ENCODE measurements at places on chromosomes 4 and X.

- no peak for DNase-seq
Measured at GRCh38 chr4:147546349-147546748, 65.5 kb downstream of the EDNRA start.

DNA sequence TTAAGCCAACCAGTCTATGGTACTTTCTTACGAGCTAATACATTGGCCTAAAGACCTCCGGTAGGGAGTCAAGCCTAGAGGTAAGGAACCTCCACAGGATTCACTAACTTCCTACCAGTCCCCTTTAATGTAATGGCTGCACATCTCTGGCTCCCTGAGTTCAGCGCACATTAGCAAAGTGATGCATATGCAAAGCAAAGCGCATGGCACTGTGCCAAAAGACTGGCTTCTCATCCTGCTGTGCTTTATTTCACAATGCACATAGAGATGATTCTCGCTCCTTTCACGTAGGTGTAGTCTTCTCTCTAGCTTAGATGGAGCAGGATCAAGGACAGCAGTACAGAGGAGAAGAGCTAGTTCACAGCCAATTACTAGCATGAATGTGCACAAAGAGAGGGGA, 14.6 kb upstream of the CLTRN start:
- no peak for DNase-seq

- no peak for DNase-seq
Measured at GRCh38 chr4:94307231-94307871, 35.3 kb downstream of the HPGDS start.

DNA sequence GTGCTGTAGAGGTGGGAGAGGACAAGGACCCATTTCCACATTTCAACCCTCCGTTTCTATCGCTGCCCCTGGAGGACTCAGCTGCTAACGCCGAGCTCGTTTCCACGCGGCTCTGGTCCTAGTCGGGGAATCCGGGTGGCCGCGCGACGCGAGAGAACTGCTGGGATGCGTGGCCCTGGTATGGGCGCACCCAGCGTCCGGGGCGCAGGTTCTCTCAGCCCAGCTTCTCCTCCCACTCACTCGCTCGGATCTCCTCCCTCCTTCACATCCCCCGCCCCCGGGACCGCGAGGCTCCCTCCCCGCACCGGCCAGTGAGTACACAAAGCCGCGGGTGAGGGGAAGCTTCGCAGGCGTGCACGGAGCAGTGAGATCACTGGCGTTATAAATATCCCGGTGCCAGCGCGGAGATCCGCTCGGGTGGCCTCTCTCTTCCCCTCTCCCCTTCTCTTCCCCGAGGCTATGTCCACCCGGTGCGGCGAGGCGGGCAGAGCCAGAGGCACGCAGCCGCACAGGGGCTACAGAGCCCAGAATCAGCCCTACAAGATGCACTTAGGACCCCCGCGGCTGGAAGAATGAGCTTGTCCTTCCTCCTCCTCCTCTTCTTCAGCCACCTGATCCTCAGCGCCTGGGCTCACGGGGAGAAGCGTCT, at the start of gene FGF5:
FGF5 (plus strand) TSS at position 412 of the 649 bp plus-strand sequence; CDS start at position 573, 161 bp downstream.
- DNase-seq, result peak; percentile 62

- no peak for DNase-seq
Measured at GRCh38 chr4:67083496-67083895, 461.8 kb downstream of the CENPC start.

GRCh38 chrX:24928114-24928513, 87.7 kb downstream of the ARX start:
- no peak for DNase-seq

DNA sequence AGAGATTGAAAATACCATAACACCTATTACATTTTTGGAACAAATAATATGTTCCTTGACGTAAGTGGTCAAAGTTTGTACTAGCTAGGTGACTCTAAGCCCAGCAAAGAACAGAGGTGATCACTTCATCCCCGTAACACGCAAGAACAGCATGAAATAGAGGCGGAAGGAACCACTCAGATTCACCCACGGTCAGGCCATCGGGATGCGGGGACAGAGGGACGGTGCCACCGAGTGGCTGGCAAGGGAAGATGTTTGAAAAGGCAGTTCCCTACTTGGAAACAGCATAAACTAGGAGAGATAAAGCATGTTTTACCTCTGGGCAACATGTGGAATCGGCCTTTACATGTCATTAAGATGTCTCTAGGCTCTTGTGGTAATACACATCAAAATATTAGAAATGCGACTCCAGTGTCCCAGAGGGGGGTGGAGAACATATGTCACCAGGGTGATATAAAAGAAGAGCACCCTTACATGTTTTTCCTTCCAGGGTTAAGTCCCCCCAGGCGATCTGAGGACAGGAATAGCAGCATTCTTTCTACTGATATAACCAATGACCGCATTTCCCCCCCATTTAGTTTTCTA, 84.0 kb downstream of the PHKA2 start:
- no peak for DNase-seq

GRCh38 chr4:95409127-95409526, 139.6 kb downstream of the UNC5C start:
- no peak for DNase-seq

GRCh38 chr4:81682492-81682891, 210.8 kb upstream of the RASGEF1B start:
- DNase-seq, result no peak

- DNase-seq, result no peak
Measured at GRCh38 chr4:128346054-128346716, 58.6 kb upstream of the PGRMC2 start.

GRCh38 chr4:78606530-78607095, 55.0 kb downstream of the ANXA3 start:
- DNase-seq, result no peak

DNA sequence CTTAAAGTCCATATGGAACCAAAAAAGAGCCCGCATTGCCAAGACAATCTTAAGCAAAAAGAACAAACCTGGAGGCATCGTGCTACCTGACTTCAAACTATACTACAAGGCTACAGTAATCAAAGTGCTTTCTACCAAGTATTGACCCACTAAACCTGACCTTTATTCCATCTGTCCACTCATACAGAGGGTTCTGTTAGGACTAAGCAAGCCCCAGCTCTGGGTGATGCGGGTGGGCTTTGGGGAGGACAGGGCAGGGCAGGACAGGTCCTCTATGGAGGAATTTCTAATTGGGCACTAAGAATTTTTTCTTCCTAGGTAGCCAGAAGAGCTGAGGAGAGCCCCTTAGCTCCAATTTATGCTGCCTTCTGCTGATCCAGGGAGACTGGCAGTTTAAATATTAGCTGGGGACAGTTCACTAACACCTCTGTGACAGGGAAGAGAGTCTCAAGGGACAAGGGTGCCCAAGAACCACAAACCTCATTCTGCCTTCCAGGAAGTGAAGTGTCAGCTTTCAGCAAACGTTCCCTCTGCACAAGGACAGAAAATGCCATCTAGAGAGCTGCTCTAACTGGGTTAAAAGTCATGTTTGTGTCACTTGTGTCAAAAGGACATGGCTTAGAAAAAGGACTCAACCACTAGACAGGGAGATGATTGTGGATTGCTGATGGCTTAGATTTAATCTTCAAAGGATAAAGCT, 143.2 kb downstream of the KIT start:
- no peak for DNase-seq

- DNase-seq, result no peak
Measured at GRCh38 chr4:112956484-112956896, 93.0 kb upstream of the ANK2 start.

- DNase-seq, result no peak
Measured at GRCh38 chr4:24578364-24578763, 6.0 kb downstream of the DHX15 start.

GRCh38 chrX:130295519-130296296, 27.0 kb upstream of the ZNF280C start:
- no peak for DNase-seq

DNA sequence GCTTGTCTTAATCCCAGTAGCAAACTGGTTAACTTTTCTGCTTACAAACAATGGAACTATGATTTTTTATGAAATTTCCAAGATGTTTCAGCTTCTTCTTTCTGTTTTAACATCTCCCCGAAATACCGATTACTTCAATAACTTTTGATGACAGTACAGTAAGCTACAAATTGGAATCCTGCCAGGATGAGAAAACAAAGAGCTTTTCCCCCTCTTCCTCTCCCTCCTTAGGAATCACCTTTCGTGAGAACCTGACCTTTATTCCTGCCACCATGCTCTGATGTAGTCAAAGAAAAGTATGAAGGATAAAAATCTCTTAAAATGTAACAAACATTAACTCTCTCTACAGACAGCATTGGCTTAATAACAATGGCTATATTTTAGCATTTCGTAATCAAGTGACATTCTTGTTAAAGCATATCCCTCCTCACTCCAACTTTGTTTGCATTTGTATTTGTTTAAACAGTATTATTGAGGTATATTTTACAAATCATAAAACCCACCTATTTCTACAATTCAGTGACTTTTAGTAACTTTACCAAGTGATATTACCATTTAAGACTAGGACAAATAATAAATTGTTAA, 148.7 kb upstream of the NAP1L5 start:
- DNase-seq, result no peak

DNA sequence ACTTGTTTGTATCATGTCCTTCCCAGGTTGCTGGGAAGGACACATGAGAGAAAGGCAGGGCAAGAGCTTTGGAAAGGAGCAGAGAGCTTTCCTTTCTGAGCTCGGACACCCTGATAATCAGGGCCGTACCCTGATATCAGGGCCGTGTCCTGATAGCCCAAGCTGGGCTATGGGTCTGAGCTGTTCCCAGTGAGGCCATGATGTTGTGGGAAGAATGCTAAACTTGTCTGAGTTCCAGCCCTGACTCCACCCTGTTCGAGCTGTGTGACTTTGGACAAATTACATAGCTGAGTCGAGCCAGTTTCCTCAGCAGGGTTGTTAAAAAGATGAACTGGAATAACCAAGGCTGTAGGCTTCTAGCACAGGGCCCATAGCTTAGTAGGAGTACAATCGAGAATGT, 3.3 kb upstream of the CXCR3 start:
- DNase-seq, result no peak

DNA sequence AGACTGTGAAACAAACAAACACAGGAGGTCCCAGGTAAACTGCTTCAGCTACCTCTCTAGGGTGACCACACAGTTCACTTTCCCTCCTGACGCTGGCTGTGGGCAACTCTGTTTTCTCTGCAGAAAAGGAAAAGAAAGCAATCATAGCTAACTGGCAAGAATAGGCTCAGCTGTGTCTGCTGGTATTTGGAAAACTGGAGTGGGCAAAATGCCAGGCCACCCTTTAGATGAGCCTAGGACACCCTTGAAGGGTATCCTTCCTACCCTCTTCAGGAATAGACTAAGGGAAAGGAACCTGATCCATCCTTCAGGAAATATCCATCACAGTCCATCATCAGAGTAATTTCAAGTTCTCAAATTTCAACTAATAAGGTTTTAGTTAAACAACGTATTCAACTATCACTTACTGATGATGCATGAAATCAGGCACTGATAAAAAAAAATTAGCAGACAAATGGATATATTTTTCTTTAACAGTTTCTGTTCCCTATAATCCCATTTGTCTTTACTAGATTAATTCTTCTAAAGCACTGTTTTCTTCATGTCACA, 60.9 kb downstream of the CAMK2D start:
- DNase-seq, result no peak

DNA sequence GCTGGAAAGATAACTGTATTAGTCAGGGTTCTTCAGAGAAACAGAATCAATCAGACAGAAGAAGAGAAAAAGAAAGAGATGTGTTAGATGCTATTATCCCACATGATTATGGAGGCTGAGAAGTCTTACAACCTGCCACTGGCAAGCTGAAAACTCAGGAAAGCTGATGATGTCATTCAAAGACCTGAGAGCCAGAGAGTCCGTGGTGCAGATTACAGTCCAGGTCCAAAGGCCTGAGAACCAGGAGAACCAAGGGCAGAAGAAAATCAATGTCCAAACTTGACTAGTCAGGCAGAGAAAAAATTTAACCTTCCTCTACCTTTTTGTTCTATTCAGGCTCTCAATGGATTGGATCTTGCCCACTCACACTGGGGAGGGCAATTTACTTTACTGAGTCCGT, 172.5 kb downstream of the QDPR start:
- DNase-seq, result no peak

- DNase-seq, result no peak
Measured at GRCh38 chr4:106011387-106011786, 116.1 kb downstream of the NPNT start.

- DNase-seq, result no peak
Measured at GRCh38 chrX:25158635-25159034, 142.9 kb upstream of the ARX start.

GRCh38 chr4:178881937-178882336, 1439.7 kb upstream of the AGA start:
- no peak for DNase-seq

DNA sequence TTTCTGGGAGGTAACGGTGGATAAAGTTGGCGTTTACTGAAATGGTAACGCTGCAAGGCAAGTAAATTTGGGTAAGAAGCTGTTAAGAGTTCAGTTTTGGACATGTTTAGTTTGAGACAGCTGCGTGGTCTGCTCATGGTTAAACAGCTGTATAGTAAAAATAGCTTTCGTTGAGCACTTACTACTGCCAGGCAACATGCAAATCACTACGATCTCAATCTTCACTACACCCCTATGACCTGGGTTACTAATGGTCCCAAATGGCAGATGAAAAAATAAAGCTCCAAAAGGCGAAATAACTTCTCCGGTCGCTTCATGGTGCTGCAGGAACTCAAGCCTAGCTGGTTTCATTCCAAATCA, 22.2 kb downstream of the FABP2 start:
- peak; percentile 13 for DNase-seq

DNA sequence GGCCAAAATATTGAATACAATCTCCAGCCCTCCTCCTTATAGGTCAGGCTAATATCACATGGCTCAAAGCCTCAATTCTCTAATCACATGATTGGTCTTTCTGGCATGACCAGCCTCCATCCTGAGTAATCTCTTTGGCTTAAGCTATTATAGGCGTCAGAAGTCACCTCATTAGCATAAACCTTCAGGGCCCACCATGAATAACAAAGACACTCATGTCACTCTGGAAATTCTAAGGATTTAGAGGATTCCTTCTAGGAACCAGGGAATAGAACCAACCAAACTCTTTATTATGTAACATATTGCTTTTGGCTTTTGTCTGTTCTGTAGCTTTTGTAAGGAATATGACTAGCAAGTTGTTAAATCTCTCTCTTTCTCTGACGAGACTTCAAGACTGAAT, 109.2 kb upstream of the IGFBP7 start:
- no peak for DNase-seq

- DNase-seq, result no peak
Measured at GRCh38 chr4:57308301-57308700, 198.1 kb upstream of the IGFBP7 start.

DNA sequence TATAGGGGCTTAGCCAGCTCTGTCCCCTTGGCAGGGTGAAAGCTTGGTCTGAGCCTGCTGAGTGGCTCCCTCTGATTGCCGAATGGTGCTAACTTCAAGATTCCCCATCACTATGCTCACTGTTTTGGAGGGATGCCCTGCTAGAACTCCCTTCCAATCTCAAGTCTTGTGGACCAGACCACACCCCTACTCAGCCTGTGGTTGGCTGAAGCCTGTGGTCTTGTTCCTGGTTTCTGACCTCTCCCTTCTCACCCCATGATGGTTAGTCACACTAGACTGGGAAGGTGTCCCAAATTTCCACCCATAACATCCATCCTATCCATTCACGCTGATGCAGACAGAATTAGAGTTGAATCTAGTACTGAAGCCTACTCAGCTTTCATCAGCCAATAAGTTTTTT, 184.7 kb upstream of the NDP start:
- no peak for DNase-seq

Measured in GM06990 (cell line).